Stimulated activated CD8-positive, alpha-beta memory T cell treated with anti-CD3 and anti-CD28 coated beads, Interleukin-4, amount 100 ng/mL, for 4 hours (primary cell): ENCODE measurements at places on chromosomes 13 and 19.

DNA sequence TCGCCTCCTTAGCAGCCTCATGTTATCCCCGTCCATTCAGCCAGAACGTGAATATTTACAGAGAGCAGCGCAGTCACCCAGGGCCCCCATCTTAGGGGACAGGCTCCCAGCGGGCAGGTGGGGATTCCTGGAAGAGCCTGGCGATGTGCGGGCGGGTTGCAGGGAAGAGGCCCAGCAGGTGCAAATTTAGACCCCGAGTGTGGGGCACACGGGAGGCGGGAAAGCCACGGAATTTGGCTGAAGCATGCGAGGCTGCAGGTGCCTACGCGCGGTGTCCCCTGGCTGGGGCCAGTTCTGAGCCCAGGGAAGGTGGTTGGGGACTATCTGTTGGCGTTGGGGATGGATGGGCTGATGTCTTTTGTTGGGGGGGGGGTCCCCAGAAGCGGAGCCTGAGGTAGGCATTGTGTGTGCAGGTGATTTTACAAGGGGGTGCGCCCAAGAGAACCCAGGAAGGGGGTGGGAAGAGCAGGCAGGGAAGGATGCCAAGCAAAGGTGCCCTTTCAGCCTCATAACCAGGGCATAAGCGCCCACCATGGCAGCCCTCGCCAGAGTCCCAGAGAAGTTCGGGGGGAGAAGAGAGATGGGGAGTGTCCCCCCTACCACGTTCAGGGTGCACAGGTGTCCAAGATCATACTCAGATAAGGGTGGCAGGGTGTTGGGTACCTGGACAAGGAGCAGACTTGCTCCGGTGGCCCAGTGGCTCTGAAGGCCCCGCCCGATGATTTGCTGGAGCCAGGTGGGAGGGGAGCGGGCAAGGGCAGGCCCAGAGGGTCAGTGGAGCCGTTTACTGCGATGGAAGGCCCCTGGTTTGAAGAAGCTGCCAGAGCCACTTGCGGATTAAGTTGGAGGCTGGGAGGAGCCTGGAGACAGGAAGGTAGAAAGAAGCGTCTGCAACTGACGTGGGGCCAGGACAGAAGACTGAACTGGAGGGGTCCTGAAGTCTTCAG is 1.2 kb downstream of the TPGS1 start:
- no peak for DNase-seq

DNA sequence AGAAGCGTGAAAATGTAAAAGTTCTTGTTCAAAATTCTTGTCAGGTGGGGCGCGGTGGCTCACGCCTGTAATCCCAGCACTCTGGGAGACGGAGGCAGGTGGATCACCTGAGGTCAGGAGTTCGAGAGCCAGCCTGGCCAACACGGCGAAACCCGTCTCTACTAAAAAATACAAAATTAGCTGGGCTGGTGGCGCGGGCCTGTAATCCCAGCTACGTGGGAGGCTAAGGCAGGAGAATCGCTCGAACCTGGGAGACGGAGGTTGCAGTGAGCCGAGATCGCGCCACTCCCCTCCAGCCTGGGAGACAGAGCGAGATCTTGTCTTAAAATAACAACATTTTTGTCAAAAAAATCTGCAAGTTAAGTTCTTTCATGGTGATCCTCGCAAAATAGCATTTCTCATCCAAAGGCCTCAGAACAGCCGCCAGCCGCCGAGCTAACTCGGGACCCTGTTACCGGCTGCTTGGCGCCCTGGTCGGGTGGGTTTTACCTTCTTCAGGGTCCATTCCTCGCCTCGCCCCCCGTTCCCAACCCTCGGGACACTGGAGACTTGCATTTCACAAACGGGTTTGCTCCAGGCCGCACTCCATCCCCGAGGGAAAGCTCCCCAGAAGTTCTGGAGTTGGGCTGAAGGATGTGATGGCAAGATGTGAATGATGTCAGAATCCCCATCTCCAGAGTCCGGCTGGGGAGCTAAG is 1.6 kb downstream of the LATS2 start:
- DNase-seq = no peak

DNA sequence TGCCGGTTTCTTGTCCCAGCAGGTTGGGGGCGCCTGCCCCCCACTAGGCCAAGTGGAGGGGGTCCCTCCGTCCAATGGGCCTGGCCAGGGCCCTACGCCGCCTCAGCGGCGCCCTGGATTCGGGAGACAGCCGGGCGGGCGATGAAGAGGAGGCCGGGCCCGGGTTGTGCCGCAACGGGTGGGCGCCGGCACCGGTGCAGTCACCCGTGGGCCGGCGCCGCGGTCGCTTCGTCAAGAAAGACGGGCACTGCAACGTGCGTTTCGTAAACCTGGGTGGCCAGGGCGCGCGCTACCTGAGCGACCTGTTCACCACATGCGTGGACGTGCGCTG is 6.2 kb downstream of the KCNJ14 start:
- no peak for DNase-seq

DNA sequence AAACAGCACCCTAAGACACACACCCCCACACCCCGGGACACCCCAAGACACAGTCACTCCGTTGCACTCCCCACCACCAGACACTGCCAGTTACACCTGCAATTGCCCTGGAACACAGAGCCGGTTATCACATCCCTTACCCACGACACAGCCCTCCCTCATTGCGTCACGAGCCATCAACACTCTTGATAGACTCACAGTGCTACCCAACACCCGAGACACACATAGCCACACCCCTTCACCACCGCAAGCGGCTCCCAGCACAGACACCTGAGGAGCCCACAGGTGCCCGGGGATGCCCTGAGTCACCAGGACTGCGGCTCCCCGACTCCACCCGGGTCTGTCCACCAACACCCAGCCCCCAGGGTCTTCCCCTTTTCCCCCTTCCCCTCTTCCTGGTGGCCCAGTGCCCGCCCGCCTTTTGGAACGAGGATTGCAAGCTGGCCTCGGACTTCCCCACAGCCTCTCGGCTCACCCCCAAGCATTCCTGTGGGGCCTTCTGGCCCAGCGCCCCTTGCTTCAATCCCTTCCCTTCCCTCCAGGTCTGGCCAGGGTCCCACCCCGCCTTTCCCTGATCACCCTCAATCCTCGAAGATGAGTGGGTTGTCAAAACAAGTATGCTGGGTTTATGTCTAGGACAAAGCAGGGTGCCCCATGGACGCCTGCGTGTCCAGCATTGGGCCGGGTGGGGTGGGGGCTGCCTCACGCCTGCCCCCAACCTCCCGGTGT is 1.7 kb upstream of the PTGER1 start:
- no peak for DNase-seq

- no peak for DNase-seq
Observed at GRCh38 chr13:34044041-34044440, 226.1 kb downstream of the RFC3 start.
